ENCODE measurements at places on chromosomes 6 and 20.

DNA sequence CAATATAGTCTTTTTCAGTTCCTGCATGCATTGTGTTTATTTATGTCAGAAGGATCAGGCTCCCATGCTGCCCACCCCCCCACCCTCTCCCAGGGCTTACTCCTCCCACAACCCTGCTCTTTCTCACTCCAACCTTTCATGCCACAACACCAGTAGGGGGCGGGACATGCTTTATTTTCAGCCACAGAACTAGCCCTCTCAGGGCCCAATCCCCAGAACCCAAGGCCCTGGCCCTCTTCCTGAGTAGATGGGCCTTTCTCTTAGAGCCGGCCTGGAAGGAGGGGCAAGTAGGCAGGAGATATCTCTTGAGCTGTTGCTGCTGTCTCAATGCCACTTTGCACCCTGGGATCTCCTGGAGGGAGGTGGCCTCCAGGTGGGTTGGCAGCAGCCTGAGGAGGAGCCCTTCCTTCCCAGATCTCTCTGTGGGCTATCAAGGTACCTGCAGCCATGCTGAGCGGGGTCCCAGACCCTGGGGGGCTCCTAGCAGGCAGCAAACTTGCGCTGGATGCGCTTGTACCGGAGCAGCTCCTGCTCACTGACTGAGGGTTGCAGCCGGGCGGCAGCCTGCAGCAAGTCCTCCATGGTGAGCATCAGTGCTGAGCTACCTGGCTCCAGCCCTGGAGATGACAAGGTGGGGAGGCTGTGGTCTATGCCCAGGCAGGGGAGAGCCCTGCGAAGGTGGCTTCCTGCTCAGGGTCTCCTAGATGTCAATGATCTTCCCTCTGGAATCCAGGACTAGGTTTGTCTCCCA is 3.5 kb downstream of the GNMT start:
- peak; percentile 68 for DNase-seq

DNA sequence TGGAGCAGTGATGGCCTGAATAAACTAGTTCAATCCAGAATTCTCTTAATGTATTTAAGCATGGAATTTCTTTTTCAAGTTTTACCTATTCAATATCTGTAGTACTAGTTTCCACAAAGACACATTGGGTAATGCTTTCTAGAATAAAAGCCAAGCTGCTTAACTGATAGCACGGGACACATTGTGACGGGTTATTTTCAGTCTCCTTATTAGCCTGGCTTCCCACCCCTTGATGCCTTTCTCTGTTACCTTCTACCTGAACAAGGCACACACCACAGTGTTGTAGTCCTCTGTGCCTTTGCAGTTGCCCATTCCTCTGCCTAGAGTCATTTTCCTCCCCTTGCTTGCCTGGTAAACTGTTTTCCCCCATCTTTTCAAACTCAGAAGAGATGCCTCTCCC is 139.1 kb downstream of the HDGFL1 start:
- DNase-seq = no peak

- no peak for DNase-seq
Observed at GRCh38 chr6:68756454-68757375, 121.6 kb downstream of the ADGRB3 start.

DNA sequence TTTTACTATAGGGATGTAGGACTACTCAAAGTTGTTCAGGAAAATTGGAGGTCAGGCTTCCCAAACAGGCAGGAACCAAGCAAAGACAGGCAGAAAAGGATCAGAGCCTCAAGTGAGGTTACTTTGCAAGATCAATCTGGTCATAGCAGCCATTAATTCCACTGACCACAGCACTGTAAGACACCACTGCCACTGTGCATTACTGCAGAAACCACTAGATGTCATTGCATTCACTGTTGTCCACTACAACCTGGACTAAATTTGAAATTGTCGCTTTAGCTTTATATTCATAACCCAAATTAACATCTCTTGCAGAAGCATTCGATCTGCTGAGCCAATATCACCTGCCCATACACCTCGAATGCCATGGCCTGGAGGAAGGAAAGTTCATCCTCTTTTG is 126.9 kb upstream of the UFL1 start:
- no peak for DNase-seq

- DNase-seq = no peak
Observed at GRCh38 chr6:90894285-90895130, 307.6 kb upstream of the MAP3K7 start.

DNA sequence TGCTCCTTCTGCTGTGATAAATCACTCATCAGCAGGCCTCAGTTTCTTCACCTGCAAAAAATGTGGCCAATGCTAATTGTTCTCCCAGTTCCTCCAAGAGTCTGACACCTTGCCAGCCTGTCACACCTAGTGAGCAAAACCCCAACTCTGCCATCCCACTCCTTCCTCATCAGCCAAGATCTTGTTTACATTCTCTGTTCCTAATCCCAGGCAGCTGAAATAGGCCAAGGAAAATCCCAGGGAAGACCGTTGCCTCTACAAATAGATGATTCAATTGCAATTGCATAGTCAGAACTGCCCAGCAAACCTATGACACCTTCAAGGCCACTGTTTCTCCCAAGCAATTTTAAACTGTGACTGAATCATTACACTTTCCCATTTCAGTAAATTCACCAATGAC is 78.7 kb downstream of the GMDS start:
- no peak for DNase-seq

DNA sequence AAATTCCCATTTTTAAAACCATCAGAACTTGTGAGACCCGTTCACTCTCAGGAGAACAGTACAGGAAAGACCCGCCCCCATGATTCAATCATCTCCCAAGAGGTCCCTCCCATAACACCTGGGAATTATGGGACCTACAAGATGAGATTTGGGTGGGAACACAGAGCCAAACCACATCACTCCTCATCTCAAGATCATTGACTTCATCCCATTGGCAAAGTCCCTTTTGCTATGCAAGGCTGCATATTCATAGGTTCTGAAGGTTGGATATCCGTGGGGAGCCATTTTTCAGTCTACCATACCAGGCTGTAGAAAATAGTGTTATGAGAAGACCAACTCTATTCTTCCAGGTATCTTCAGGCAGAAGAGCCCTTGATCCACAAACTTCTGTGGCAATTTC is 219.1 kb downstream of the DOK5 start:
- DNase-seq = no peak

- no peak for DNase-seq
Observed at GRCh38 chr6:19354181-19354580, 483.0 kb upstream of the ID4 start.

GRCh38 chr6:36364669-36365479 is 22.6 kb downstream of the ETV7 start:
- DNase-seq = peak; percentile 49

- DNase-seq = no peak
Observed at GRCh38 chr6:147000545-147001488, 203.4 kb upstream of the STXBP5 start.

DNA sequence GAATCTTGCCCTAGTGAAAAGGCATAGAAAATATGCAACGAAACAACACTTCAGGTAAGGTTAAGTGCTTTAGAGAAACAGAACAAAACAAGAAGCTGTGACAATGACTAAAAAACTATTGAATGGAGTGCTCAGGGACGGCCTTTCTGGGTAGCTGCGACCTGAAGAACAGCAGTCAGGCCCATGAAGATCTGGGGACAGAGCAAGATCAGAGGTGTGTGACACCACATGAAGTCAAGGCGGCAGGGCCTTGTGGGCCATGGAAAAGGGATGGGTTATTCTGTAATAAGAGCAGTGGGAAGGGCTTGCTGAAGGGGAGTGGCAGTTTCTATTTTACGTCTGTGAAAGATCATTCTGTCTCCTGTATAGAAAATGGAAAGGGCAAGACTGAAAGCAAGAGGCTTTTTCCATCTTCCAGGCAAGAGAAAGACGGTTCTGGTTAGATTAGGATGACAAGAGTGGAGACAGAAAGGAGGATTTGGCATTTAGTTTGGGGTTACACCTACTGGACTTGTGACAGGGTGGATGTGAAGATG is 5.1 kb downstream of the UBE2V1 start:
- DNase-seq = no peak

DNA sequence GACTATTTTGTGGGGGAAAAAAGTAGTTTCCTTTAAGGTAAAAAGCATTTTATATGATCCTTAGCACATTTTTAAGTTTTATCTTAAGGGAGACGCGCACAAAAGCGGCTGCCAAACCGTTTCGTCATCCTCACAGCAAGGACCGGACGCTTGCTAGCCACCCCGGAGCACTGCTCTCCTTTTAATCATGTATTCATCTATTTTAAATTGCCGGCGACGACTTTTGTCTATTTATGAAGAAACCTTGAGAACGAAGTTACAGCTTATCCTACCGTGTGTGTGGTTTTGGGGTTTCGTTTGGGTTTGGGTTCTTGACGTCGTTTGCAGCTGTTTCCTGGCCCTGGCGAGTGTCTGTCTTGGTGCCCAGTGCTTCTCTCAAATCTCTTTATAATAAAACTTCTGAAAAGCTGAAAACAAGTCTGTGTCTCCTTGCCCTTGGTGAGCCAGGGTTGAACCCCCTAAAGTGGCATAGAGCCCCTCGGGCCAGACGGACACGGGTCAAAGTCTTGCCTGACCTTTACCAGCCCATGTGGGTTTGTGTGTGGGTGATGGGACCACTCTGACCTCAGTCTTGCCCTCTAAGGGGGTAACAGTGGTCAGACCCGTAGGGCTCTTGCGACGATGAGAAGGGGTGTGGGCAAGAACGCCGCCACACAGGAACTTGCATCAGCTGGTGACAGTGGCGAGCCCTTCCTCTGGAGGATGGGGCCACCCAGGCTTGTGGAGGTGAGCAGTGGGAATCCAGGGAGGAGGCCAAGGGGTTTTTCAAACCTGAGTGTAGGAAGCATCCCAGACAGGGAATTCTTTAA is 117.6 kb downstream of the JPH2 start:
- DNase-seq = peak; percentile 74

DNA sequence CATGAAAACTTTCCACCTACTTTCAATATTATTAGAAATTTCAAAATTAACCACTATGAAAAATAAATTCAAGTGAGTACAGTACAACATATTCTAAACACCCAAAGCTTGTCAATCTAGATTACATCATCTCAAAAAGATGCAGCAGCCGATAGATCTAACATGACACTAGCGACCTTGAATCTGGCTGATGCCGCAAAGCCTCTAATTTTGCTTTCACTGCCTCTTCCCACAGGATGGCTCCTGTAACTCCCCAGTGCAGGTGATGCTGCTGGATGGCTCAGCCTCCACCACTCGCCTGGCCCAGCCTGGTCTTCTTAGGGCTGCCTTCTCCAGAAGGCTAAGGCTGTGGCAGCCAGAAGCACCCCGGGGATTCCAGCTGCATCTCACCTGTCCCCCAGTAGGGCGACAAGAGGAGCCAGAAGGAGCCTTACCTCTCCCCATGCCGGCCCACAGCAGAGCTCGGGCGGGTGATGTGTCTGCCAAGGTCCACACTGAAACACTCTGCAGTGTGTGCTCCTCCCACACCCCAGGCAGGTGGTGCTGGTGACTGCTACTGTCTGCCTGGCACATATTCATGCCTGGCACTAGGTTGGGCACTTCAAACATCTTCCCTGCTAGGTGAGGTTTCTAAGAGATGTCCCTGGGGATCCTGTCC is 82.1 kb downstream of the SLC23A2 start:
- no peak for DNase-seq

DNA sequence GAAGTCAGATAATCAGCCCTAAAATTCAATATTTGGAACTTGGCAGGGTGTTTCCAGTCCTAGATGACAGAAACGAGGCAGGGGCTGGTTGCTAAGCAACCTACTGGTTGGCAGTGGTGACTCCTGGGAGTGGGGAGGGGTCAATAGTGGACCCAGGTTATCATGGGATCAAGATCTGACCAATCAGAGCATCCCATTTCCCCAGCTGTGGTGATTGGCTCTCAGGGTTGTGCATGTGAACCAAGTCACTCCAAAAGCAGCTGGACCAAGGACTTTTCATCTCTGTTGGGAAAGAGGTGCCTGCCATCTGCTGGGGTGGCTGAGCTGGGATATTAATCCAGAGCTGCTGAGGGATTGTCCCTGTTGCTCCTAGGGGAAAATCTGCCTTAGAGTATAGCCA is 253.4 kb downstream of the PREX1 start:
- DNase-seq = no peak

DNA sequence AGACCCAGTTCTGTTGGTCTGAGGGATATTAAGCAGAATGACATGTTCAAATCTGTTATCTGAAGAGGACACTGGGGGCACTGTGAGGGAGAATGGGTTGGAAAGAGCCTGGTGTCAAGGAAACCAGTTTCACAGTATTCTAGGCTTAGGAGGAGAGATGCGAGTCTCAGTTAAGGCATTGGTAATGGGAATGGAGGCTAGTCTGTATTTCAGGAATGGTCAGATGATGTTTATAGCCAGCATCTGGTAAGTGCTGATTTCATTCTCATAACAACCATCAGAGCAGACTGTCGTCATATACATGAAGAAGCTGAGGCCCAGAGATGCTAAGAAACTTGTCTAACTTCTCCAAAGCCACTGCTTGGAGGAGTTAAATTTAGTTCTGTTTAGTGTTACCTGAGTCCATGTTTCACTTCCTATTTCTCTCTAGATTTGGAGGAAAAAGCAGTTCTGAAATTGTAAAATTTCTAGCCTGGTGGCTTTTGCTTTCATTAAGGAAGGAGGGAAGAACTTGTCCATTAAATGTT is 242.0 kb downstream of the ARID1B start:
- DNase-seq = no peak

GRCh38 chr6:154672086-154672485 is 61.1 kb upstream of the SCAF8 start:
- DNase-seq = no peak

DNA sequence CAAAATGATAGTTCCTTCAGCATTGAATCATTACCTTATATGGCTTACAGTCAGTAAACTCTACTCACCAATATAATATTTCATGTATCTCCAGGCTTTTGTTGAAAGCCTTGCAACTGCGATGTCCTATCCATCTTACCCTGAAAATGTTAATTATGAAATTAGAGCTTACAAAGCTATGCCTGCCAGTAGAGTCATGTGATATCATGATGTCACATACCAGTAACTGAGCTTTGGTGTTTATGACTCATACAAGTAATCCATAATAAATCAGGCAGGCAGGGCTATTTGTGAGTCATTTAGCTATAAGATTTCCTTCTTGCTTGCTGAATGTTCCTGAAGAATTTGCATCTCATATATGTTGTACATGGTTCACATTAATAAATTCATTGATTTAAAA is 44.9 kb upstream of the FAM83B start:
- DNase-seq = no peak

- DNase-seq = no peak
Observed at GRCh38 chr6:32290886-32291450, 67.1 kb upstream of the NOTCH4 start.

DNA sequence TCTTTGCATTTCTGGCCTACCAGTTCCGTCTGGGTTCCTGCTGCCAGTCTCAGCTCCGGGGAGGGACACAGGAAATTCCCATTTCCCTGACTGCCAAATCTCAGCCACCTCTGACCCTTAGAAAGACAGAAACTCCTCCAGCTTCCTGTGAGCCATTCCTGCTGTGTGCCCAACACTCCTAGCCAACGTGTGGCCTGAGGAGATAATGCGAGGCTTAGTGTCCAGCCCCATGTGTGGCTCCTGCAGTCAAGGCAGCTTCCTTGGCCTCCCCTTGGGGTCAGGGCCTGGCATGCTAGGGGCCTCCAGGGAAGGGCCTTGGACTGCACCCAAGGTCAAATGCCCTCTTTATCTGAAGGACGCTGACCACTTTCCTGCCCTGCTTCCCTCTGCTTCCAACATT is 45.1 kb downstream of the MAFB start:
- DNase-seq = no peak
